Nasal cavity respiratory epithelium epithelial cell of viscerocranial mucosa (primary cell): ENCODE measurements at places on chromosomes 7 and 10. TPM values are rescaled to one million over a fixed set of nuclear protein-coding genes. Genes with fewer than 3 reads are reported as not detected.

The TMEM139 gene
- 4.8 and 8.3 TPM in 2 replicates for total RNA-seq

The PNLIPRP2 gene
- total RNA-seq, result not detected in 2 replicates

The FAM25G gene
- 10.9 TPM in 1 of 2 replicates, not detected in the other for total RNA-seq

The CPA4 gene
- total RNA-seq, result 8.2 and 21.3 TPM in 2 replicates

The TMEM184A gene
- 8.5 and 22.2 TPM in 2 replicates for total RNA-seq

The DGKI gene
- total RNA-seq, result under 0.01 and 1.1 TPM in 2 replicates

The DIP2C gene
- total RNA-seq, result 0.68 and 4.8 TPM in 2 replicates

The MYH16 gene
- under 0.01 and 0.36 TPM in 2 replicates for total RNA-seq

The SYT15 gene
- under 0.01 and 0.14 TPM in 2 replicates for total RNA-seq

The MBL2 gene
- total RNA-seq, result not detected in 2 replicates

The RBP4 gene
- not detected in 2 replicates for total RNA-seq

The RAB19 gene
- 0.50 TPM in 1 of 2 replicates, not detected in the other for total RNA-seq

The CBX3 gene
- total RNA-seq, result 80.3 and 103 TPM in 2 replicates

The CYP2E1 gene
- 0.93 and 1.7 TPM in 2 replicates for total RNA-seq

The UPK3BL2 gene
- 2.4 and 72.2 TPM in 2 replicates for total RNA-seq

The SHTN1 gene
- total RNA-seq, result 3.1 and 5.1 TPM in 2 replicates

The PRF1 gene
- not detected in 2 replicates for total RNA-seq

The ANKRD61 gene
- under 0.01 and 0.21 TPM in 2 replicates for total RNA-seq

The SLC37A3 gene
- 48.9 and 73.6 TPM in 2 replicates for total RNA-seq

The CYP26C1 gene
- under 0.01 TPM in 1 of 2 replicates, not detected in the other for total RNA-seq

The LRRC18 gene
- total RNA-seq, result not detected in 2 replicates

The ASAH2 gene
- total RNA-seq, result 0.68 and 6.6 TPM in 2 replicates

The WNT16 gene
- total RNA-seq, result not detected in 2 replicates

The HABP2 gene
- 0.07 TPM in 1 of 2 replicates, not detected in the other for total RNA-seq

The ATOH7 gene
- total RNA-seq, result not detected in 2 replicates

The EVX1 gene
- not detected in 2 replicates for total RNA-seq

The MSS51 gene
- total RNA-seq, result 0.68 and 1.4 TPM in 2 replicates

The STAMBPL1 gene
- total RNA-seq, result 4.0 and 5.1 TPM in 2 replicates

The MACC1 gene
- 38.3 and 59.4 TPM in 2 replicates for total RNA-seq

The KDM7A gene
- total RNA-seq, result 29.0 and 30.8 TPM in 2 replicates

The GSTK1 gene
- 56.0 and 130 TPM in 2 replicates for total RNA-seq

The MYOF gene
- 173 and 292 TPM in 2 replicates for total RNA-seq

The ELMO1 gene
- 0.14 TPM in 1 of 2 replicates, not detected in the other for total RNA-seq

The SLC13A4 gene
- 0.07 TPM in 1 of 2 replicates, not detected in the other for total RNA-seq

The GIMAP4 gene
- total RNA-seq, result not detected in 2 replicates
